Mesenteric fat pad (tissue), 1 donor: ENCODE measurements at places on chromosomes 7 and 10. TPM values are rescaled to one million over a fixed set of nuclear protein-coding genes. Genes with fewer than 3 reads are reported as not detected.

The HYAL4 gene
- not detected for total RNA-seq

DNA sequence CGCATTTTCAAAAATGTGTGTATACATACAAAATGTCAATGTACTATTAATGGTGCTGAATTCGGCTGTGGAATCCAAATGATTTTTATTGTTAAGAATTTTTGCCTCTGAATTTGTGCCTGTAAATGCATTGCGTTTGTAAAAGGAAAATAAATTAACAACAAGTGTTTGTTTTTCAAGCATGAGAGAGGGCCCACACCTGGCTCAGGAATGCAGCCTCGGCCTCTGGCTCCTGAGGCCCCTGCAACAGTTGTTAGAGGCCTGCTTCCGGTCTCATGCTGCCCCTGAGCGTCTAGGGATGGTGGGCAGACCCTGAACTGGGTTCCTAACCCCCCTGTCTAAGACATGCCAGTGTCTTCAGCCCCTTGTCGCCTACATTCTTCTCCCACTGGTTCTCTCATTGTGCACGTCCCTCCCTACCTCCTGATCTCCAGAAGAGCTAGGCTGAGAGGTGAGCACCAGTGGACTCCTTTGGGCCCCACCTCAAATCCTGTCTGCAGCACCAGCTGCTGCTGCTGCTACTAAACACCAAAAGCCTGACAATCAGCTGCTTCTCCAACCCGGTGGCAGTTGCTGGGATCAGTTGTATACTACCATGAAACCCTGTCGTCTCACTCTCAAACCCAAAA, 1.9 kb upstream of the BTBD16 start:
- DNase-seq = peak; percentile 55

GRCh38 chr7:35545831-35546230, 149.1 kb downstream of the HERPUD2 start:
- no peak for DNase-seq

GRCh38 chr7:94658826-94659225, 2.9 kb upstream of the SGCE start:
- DNase-seq = no peak

GRCh38 chr7:23284871-23285270, 14.3 kb upstream of the MALSU1 start:
- no peak for DNase-seq

The HOXA13 gene
- 1.9 TPM for total RNA-seq

DNA sequence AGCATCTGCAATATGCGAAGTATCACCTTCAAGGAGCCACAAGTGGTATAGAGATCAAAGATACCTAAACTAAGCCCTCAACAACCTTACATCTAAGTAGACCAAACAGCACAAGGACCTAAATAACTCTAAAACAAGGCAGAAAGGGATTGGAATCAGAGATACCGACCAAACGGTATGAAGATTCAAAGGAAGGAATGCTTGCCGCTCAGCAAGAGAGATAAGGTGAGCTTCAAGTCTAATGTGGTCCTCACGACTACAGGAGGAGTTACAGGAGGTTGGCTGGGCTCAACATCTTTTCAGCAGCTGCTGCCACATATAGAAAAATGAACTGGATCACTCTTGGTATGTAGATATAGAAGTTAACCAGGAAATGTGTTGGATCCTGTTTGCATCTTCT, 11.6 kb downstream of the ABLIM1 start:
- DNase-seq = no peak

The OPN1SW gene
- not detected for total RNA-seq

DNA sequence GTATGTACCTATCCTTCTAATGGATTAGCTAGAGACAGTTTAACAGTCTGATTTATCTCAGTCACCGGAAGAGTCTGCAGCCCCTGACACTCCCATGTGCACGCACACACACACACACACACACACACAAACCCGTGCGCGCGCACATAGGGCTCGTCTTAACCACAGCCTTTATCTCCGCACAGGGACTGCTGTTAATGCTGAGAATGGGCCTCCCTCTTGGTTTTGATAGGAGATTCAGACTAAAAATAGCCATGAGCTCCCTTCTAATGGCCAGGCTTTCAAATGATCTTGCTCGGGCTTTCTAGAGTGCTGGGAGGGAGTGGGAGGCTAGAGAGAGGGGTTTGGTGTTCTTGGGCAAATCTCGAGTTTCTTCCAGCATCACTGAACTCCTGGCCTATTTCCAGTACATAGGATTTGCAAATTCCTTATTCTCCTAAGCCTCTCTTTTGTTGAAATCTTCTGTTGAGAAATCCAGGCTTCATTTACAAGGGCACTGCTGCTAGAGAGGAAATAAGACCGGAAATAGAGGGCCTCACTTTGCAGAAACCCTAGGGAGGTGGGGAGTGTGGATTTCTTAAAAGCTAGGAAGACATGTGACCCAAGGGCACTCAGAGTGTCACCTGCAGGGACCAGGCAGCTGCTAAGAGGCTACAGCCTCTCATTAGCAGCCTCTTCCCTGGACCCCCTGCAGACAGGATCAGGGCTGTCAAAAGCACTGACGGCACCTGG, 2.4 kb downstream of the TMEM72 start:
- no peak for DNase-seq

DNA sequence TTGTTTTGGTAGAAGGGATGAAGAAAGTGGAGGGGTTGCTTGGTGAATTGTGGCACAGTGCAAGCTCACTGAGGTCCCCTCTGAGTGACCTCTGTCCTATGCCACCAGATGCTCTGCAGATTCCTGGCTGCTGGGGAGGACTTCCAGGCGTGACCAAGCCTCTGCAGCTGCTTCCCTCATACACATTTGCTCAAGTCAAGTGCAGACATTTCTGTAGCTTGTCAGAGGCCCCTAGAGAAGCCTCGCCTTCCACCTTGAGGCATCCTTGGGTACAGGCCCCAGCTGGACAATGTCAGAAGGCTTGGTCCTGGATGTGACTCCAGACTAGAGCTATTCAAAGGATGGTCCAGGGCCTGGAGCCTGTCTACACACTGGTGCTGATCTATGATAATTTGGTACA, 464.2 kb downstream of the PLXNA4 start:
- DNase-seq = peak; percentile 71

GRCh38 chr10:33101392-33101787, 143.4 kb upstream of the ITGB1 start:
- DNase-seq = no peak

DNA sequence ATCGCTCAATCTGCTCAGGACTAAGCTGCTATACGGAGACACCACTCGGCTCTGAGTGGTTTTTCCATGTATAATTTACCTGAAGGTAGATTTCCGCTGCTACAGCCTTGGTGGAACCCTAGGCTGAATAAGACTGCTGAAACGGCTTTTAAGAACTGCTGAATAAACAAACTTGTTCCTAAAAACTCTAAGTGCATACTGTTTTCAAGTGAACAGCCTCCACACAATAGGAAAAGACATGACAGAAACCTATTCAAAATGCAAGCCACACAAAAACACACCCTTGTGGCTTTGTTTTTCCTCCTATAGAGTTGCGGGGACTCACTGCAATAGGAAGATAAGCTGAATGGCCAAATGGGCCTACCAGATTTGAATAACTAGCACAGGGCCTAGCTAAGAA, 117.2 kb downstream of the UBE2H start:
- no peak for DNase-seq

DNA sequence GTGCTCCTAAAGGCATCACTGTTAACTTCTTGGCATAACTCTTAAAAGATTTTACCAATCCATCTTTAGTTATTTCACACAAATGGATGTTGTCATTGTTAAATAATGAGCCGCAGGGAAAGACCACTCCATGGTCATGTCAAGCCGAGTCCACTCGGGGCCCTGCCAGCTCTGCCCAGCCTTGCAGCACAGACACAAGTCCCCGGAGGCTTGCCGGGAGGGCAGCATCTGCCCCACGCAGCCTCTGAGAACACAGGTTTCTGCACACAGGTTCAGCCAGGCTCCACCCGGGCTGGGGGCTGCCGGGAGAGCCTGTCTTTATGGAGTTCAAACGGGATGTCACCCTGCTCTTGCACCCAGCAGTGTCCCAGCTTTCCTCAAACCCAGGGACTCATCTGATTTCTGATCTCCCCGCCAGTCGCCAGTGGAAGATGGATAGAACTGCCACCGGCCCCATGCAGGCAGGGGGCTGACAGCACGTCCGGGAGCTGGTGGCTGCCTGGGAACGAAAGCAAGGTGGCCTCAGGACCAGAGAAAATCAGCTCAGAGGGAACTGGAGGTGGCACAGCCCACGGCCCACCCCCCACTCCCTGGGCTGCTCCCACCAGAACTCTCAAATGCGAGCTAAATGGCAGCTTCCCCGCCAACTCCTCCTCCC, 156.2 kb downstream of the TCERG1L start:
- no peak for DNase-seq

The CUBN gene
- 3.5 TPM for total RNA-seq

The TSPAN13 gene
- total RNA-seq = 49.9 TPM

DNA sequence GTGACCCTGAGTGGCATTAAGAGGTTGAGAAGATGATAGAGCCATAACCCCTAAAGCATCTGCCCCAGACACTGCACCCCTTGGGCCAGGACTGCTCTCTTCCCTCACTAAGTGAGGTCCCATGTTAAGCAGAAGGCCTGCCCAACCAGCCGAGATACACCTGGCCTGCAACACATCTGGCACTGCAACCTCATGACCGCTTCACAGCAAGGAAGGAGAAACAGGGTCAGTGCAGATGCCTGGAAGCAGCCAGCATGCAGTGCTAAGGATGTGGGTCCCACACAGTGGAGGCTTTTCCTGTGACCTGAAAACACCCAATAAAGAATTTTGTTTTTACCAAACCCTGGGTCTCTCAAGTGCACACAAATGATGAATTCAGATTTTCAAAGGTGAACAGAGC, 7.4 kb downstream of the NOD1 start:
- no peak for DNase-seq

DNA sequence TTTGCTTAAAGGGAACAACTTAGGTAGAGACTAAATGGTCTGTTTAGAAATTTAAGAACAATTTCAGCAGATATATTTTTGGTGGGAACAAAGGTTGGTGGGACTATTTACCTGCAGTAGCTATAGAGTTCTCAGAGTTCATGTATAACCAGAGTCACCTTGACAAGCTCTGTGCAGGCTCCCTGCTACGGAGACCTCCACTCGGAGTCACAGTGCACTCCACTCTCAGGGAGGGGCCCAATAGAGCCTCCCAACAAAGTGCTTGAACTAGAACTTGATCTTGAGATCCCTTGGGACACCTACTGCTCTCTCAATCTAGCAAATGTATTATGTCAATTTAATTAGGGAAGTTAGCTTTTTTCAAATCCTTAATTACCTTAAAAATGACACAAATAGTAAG, 2.3 kb downstream of the MYPN start:
- no peak for DNase-seq

The AEBP1 gene
- 267 TPM for total RNA-seq

DNA sequence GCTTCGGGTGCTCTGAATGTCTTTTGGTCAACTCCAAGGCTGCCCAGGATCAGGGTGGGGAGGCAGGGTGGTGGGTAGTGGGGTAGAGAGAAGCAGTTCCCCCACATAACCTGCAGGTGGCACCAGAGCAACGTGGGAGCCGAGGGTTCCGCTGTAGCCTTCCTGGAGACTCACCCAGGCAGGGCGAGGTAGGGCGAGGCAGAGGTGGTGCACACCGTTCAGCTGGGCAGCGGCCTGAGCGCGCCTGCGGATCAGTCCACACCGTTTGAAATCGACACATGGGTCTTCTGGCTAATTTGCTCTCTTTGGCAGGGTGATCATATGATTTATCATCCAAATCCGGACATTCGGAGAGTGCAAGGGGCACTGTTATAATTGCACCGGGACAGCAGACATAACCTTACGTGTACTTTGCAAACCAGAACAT, 41.4 kb upstream of the MAP3K8 start:
- DNase-seq = peak; percentile 93

GRCh38 chr7:124777268-124777667, 11.7 kb upstream of the GPR37 start:
- DNase-seq = no peak

The GNA12 gene
- 70.1 TPM for total RNA-seq

- no peak for DNase-seq
These were observed 43.0 kb downstream of the CH25H start for GRCh38 chr10:89164080-89164479.

GRCh38 chr10:123142701-123143161, 5.2 kb upstream of the HMX2 start:
- no peak for DNase-seq

DNA sequence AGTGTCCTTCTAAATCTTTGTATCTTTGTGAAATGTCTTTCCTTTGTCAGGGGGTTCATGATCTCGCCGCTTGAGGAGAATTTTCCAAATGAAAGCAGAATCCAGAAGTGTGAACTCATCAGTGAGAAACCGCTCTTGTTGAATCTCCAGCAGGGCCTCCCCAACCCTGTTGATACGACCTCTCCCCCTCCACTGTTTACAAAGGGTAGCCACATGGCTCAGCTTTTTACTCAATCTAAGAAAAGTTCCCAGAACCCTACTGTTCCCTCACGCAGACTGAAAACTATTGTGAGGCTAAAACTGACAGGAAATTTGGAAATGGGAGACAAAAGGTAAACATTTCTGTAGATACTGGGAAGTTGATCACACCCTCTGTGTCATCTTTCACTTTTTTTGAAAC, 73.9 kb downstream of the SEMA3C start:
- no peak for DNase-seq

DNA sequence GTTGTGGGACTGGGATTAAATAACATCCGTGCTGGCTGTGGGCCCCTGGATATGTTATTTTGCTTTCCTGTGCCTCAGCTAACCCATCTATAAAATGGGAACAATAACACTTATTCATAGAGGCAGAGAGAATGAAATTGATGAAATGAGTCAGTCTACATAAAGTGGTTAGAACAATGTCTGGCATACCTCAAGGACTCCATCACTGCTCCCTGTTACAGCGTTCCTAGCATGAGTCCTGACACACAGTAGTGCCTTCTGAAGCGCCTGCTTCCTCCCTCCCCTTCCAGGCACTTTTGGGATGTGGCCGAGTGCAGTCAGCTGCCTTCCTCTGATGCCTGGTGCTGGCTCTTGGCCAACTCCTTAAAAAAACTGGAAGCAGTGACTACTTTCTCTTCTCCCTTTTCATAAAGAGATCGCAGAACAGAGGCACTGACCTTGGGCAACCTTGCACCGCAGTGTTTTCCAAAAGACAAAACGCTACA, 108.4 kb upstream of the ZMIZ1 start:
- DNase-seq = no peak

DNA sequence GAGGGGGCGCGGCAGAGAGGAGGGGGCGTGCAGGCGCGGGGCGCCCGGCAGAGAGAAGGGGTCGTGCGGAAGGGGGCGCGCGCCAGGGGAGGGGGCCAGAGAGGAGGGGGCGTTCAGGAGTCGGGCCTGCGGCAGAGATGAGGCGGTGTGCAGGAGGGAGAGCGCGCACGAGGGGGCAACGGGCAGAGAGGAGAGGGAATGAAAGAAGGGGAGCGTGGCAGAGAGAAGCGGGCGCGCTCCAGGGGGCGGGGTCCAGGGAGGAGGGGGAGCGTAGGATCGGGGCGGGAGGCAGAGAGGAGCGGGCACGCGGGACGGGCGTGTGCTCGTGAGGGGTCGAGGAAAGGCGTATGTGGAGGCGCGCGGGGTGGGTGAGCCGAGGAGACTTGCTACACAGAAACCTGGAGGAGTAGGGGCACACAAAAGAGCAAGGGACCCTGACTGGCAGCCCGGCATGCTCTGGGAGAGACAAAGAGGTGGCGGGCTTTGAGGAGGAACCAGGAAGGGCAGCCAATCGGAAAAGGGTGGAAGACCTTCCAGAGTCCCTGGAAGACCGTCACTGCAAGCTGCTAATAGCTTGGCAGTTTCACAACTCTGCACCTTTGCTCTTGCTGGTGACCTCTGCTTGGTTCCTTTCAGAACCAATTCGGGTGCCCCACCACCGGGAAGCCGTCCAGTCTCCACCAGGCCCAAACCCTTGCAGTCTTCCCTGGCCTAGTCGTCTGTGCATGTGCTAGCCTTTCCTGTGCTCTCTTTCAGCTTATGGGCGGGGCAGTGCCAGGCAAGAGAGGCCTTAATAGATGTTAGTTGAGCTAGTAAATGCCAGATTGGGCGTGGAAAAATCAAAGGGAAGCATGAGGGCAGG, 639 bp downstream of the DYDC2 start:
- DNase-seq = no peak

The SOSTDC1 gene
- total RNA-seq = not detected
